ENCODE measurements at places on chromosomes 7 and 10.

- DNase-seq, result no peak
- no peak overlapping the region for H3K4me3 ChIP-seq
- H3K4me1 ChIP-seq, result peaks cover 24% of the 10 kb centered on the region
- H3K36me3 ChIP-seq, result peaks cover 73% of the 10 kb centered on the region
- no peaks in the 10 kb centered on the region for H3K27me3 ChIP-seq
These were observed 80.2 kb downstream of the CFTR start for GRCh38 chr7:117560030-117560429.

GRCh38 chr7:158651968-158652565 lies 52.5 kb downstream of the NCAPG2 start:
- peaks cover 4% of the 10 kb centered on the region for H3K36me3 ChIP-seq
- H3K27me3 ChIP-seq, result no peaks in the 10 kb centered on the region
- DNase-seq, result no peak
- H3K27ac ChIP-seq, result no peak overlapping the region
- no peak overlapping the region for H3K4me3 ChIP-seq
- peaks cover 8% of the 10 kb centered on the region for H3K4me1 ChIP-seq

DNA sequence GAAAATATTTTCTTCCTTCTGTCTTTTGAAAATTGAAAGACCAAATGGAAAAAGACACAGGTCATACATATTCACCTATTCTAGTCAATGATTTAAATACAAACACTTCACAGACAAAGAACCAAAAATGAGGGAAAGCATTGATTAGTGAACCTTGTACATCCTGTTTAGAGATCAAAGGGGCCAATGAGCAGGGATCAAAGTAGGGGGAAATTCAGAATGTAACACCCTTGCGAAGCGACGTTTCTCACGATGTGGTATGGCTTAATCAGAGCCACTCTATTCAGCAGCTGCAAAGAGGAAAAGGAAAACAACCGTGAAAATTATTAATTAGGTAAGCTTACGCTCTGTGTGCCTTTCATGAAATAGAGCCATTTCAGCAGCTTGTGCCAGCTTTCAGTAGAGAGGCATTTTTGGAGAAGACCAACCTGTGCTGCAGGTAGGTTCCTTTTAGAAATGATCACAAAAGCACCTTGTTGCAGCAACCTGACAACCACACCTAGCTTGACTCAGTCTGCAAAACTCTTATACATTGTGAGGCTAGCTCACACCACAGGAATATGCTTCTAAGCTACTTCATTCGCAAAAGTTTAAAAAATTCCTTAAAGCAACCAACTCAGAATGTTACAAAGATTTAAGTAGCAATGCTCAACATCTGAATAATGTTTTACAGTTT lies 78.0 kb downstream of the DKK1 start:
- H3K27ac ChIP-seq, result peak overlapping the region; percentile 78
- peaks cover 57% of the 10 kb centered on the region for H3K4me1 ChIP-seq
- peaks cover 8% of the 10 kb centered on the region for H3K36me3 ChIP-seq
- no peaks in the 10 kb centered on the region for H3K27me3 ChIP-seq
- H3K4me3 ChIP-seq, result peak overlapping the region; percentile 65

GRCh38 chr7:115292381-115292780 lies 370.5 kb downstream of the MDFIC start:
- no peak overlapping the region for H3K4me3 ChIP-seq
- H3K4me1 ChIP-seq, result peaks cover 2% of the 10 kb centered on the region
- no peaks in the 10 kb centered on the region for H3K27me3 ChIP-seq
- no peak overlapping the region for H3K27ac ChIP-seq

DNA sequence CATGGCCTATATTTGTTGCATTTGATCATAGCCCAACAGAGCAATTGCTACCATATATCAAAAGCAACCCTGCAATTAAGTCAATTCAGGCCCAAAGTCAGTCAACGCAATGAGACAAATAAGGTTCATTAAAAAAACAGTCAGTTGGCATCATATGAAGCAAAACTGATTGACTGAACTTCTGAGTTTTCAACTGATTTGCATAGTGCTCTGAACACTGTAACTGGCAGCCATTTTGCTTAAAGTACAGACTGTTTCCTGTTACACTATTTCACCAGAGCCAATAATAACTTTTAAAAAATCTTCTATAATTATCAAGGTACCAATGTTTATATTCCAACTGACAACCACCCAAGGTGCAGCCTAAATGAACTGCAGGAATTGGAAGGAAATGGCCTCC lies 68.4 kb upstream of the RAPGEF5 start:
- no peaks in the 10 kb centered on the region for H3K36me3 ChIP-seq
- no peak overlapping the region for H3K27ac ChIP-seq
- H3K27me3 ChIP-seq, result no peaks in the 10 kb centered on the region

DNA sequence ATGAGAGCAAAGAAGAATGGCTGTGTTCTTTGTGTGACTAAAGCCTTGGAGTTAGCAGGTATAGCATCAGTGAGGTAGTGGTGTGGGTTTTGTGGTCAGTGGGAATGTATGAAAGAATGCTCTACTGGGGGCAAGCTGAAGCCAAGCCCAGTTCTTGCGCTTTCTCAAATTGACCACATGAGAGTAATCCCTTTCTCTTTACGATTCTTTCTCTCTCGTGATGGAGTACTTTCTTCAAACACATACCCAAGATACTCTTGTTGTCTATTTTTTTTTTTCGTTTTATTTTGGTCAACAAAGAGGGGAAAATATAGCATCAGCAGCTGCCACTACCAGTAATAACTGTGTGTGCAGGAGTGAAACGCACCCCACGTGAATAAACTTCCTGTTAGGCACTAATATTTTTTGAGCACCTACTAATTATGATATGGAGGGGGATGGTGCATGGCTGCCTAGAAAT lies 8.4 kb upstream of the PANK1 start:
- H3K36me3 ChIP-seq, result no peaks in the 10 kb centered on the region
- H3K27ac ChIP-seq, result peak overlapping the region; percentile 48
- peak overlapping the region; percentile 52 for H3K4me3 ChIP-seq
- peak; percentile 62 for DNase-seq
- no peaks in the 10 kb centered on the region for H3K27me3 ChIP-seq
